ENCODE measurements at places on chromosomes 5 and 9.

DNA sequence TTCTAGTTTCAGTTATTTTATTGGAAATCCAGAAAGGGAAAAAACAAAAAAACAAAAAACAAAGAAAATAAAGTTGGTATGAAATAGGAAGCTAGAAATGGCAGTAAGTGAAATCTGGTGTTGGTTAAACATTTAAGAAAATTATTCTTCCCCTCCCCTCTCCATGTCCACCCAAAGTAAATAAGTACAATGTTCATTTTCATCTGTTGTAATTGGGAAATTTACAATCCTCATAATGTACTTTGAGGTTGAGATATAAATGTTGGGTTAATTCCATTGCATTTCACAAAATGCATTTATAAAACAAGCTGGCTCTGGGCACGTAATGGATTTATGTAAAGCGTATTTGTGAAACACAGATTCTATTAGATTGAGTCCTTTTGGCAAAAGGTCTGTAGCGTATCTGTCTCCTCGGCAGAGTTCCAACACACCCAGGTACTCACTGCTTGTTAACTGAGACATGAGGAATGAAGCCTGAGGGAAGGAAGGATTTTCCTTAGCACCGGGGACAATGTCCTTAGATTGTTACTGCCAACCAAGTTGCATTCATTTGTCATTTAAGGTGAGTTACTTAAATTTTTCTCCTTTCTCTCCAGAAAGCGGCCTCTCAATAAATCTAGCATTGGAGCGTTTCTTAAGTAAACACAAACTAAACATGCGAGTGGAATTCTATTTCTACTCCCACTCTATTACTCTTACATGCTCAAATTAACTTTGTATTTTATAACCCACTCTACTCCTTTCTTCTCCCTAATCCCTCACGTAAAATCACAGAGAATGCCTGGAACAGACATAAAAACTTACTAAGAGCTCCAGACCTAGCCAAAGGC, 912.3 kb upstream of the WWC1 start:
- no peak for DNase-seq

DNA sequence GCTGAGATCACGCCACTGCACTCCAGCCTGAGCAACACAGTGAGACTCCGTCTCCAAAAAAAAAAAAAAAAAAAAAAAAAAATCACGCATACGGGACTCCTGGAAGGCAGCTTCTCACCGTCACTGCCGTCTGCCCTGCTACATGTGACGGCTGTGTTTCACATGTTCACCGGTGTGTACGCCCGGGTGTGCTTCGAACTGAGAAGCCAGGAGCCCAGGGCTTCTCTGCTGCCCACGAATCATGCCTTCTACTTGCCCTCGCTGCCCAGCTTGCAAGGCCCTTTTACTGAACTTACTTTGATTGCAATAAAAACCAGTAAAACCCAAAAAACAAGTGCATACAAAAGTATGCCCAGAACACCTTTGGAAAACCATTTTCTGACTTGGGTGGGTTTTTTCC, 5.8 kb upstream of the NKD2 start:
- DNase-seq: no peak

DNA sequence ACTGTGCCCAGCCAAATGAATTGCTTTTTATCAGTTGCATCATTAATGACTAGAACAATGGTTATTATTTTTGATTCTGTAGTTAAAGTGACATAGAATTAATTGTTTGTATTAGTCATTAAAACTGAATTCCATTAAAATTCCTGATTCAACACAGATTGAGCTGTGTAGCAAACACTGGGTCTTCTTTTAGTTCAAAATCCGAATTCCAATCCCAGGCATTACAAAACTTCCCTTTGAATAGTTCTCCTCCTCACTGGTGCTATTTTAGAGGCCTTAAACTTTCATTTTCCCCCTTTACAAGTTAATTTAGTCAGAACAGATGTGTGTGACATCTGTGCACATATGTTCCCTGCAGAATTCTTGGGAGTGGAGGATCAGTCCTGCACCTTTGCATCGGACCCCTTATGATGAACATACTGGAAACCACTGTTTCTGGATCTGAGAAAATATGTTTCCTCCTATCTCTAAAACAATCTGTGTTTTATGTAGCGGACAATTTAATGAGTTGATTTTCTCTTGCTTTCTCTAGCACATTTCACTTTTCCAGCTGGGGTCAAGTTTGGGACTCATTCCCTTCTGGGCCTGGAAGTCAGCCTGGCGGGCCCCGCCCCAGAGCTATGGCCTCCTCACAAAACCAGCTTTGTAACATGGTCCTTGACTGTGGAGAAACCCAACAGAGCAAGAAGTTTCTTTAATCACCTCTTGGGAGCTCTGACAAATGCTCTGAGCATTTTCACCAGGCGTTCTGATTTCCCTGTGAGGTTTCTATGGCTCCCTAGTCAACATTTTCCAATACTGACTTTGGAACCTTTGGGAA, 87.9 kb upstream of the MAMDC2 start:
- no peak for DNase-seq

DNA sequence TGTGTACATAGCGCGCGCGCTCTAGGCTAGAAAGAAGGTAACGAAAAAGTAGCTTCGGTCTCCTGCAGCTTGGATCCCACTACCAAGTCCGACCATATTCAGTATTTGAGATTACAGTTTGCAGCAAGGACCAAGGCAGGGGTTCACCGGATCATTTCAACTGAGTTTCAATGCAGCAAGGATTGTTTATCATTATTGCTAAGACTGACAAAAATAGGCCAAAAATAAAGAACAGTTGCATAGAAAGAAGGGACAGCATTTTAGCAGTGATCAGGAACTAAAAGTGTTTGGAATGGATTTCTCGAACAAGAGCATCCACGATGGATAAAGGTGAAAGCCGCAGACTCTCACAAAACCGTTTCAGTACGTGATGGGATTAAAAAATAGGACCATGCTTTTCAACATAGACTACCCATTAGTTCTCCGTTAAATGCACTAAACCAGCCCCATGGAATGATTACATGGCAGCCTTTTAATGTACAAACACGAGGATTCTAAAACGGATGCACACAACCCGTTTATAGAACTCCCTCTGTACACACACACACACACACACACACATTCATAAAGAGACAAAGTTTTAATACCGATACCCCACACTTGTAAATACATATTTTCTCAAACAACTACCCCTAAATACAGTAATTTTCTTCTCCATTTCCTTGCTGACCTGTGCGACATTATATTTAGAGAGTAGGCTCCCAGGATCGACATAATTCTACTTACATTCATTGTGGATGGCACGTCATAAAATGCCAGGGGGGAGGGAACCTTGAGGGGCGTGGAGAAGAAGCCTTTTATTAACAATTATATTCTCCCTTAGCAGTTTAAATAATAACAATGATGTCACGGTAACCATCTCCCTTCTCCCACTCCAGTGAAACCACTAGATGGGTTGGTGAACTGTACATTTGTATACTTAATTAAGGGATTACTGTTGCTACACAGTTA, 197.1 kb downstream of the MEF2C start:
- DNase-seq: no peak

DNA sequence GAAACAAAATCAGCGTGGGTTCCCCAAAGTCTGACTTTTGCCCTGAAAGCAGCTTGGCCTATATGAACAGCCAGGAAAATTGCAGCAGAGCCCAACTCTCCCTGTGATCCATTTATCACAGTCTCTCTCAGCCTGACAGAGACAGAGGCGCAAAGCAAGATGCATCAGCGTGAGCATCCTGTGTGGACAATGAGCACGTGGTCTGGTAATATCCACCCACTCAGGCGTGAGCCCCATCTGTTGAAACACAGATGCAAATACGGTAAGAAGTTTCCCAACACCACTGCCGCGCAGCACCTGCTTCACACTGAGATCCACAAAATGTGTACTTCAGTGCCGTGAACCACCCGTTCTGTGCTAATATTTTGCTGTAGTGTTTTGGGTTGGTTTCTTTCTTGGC, 114.6 kb downstream of the MRPL36 start:
- no peak for DNase-seq

- DNase-seq: no peak
Measured at GRCh38 chr5:152501294-152501693, 96.2 kb upstream of the NMUR2 start.

Measured in iris pigment epithelial cell (primary cell).